ENCODE measurements at places on chromosomes 11 and 22.

DNA sequence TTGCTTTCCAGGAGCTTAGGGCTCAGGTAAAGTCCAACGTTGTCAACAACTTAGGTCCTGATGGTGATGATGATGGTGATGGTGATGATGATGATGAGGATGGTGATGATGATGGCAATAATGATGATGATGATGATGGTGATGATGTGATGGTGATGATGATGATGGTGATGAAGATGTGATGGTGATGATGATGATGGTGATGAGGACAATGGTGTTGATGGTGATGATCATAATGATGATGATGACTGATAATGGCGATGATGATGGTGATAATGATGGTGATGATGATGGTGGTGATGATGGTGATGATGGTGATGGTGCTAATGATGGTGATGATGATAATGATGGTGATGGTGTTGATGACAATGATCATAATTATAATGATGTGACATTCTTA, 750.2 kb downstream of the TBC1D22A start:
- no peak for DNase-seq

GRCh38 chr11:57787006-57787604, 25.5 kb downstream of the CTNND1 start:
- DNase-seq, result no peak

DNA sequence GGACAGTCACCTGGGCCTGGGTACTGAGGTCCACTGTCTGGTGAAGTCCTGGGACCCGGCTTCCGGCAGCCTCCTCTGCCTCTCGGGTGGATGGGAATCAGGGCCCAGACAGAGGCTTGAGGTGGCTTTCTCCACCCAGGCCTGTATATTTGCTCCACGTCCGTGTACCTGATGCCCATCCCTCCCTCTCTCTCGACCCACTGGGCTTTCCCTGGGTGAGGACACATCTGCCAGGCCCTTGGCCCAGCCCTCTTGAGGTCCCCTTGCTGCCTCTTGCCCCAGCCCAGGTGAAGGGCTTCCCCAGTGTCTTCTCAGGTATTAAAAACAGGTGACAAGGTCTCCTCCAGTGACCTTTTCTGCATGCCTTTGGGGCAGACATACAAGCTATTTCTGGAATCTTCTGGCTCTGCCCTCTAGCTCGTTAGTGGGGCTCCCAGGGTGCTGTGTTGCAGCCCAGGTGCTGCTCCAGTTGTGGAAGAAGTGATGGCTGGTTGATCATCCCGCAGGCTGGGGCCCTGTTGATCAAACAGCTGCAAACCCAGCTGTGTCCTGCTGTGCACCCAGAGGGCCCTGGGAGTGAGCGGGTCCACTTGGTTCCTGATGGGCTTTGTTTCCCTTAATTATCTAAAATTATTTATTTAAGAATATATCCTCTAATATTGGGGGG, 25.5 kb upstream of the ACR start:
- no peak for DNase-seq

DNA sequence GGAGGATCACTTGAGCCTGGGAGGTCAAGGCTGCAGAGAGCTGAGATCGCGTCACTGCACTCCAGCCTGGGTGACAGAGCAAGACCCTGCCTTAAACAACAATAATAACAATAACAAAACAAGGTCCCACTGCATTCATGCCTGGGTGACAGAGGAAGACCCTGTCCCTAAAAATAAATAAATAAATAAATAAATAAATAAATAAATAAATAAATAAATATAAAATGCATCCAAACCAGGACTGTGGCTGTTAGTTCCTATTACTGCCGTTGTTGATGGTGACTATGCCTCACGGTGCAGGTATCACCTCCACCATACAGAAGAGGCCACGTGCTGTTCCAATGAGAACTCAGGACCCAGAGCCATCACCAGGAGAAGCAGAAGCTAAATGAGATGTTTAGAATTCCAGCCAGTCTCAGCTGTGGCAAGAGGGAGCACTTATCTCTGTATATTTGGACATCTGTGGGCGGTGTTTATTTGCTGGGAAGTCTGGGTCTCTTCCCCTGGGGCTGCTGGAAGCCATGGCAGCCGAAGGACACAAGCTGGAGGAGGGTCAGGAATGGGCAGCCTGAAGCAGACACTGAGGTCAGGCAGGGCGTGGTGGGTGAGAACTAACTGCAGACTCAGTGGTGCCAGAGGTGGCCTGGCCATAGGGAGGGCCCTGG, 21.6 kb downstream of the C11orf86 start:
- no peak for DNase-seq

DNA sequence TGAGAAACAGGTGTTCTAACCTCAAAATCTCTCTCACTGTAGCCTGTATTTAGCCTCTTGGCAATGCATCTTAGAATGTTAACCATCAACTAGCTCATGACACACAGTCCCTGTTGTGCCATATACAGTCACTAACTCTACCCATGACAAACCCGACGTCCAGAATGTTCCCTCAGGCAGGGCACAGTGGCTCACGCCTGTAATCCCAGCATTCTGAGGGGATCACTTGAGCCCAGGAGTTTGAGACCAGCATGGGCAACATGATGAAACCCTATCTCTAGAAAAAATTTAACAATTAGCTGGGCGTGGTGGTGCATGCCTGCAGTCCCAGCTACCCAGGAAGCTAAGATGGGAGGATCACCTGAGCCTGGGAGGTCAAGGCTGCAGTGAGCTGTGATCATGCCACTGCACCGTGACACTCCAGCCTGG, 18.2 kb upstream of the CCDC34 start:
- no peak for DNase-seq

DNA sequence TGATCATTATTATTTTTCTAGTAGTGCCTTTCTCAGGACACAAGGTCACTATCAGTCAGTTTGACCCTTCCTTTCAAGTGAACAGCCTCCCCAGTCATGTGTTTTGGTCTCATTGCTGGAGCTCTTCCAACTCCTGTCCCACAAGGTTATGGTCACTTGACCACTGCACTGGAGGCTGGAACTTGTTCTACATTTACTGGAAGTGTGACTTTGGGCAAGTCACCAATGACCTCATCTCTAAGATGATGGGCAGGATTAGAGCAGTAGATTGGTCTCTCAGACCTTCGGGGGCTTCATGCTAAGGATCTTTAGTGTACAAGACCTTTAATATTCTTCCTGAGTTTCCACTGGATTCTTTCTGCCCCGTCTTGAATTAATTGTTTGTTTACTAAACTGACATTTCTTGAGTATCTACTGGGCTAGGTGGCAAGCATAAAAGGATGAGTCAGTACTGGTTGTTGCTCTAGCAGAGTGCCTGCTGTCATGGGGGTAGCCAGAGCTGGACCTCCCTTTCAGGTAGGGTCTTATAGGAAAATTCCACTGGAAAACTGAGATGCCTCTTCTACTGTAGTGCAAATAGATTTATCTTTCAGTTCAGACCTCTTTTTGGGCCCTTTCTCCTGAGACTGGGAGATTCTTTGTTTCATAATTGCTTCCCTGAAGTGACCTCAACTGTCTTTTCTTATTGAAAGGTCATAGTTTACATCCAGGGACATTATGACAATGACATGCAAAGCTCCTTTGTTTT, 106.8 kb downstream of the GRAMD1B start:
- no peak for DNase-seq

Data from stimulated activated CD8-positive, alpha-beta memory T cell treated with anti-CD3 and anti-CD28 coated beads, Interleukin-4, amount 100 ng/mL, for 24 hours (primary cell).